ENCODE measurements at places on chromosomes 12 and 14. TPM values are rescaled to one million over a fixed set of nuclear protein-coding genes. Genes with fewer than 3 reads are reported as not detected.

FAM181A gene
- total RNA-seq, result not detected

TOMM20L gene
- total RNA-seq, result not detected

NXPH4 gene
- 5.0 TPM for total RNA-seq

FOS gene
- 181 TPM for total RNA-seq

KRT74 gene
- total RNA-seq, result 0.19 TPM

LRRK2 gene
- total RNA-seq, result 21.4 TPM

RND1 gene
- 0.57 TPM for total RNA-seq

KRT1 gene
- 2.3 TPM for total RNA-seq

GRCh38 chr12:108633534-108634248, at the start of gene SELPLG:
Gene SELPLG (minus strand): TSS chr12:108633894. CDS start chr12:108624307, 9,587 bp downstream.
- peak; percentile 67 for DNase-seq

DNA sequence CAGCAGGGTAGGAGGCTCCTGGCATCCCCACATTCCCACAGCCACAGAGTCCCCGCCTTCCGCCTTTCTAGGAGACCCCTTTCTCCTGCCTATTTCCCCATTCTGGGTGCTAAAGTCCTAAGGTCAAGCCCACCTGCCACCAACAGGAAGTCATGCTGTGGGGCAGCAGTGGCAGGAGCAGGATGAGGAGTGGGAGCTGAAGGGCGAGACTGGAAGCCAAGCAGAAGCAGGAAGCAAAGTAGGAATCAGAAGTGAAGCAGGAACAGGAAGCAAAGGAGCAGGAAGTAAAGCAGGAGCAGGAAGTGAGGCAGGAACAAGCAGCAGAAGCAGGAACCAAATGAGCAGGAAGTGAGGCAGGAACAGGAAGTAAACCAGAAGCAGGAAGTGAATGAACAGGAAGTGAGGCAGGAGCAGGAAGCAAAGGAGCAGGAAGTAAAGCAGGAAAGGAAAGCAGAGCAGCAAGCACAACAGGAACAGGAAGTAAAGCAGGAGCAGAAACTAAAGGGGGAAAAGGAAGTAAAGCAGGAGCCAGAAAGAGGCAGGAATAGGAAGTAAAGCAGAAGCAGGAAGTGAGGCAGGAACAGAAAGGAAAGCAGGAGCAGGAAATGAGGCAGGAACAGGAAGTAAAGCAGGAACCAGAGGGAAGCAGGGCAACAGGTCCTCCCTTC, 38.3 kb upstream of the RIMBP2 start:
- no peak for DNase-seq

- DNase-seq, result no peak
Measured at GRCh38 chr12:12564911-12565310, 2.2 kb upstream of the DUSP16 start.

GRCh38 chr14:69131176-69131575, 21.7 kb downstream of the DCAF5 start:
- DNase-seq, result no peak

- no peak for DNase-seq
Measured at GRCh38 chr14:71574976-71575375, 357.3 kb upstream of the RGS6 start.

GRCh38 chr14:54627540-54628363, 60.8 kb downstream of the SAMD4A start:
- DNase-seq, result no peak

DNA sequence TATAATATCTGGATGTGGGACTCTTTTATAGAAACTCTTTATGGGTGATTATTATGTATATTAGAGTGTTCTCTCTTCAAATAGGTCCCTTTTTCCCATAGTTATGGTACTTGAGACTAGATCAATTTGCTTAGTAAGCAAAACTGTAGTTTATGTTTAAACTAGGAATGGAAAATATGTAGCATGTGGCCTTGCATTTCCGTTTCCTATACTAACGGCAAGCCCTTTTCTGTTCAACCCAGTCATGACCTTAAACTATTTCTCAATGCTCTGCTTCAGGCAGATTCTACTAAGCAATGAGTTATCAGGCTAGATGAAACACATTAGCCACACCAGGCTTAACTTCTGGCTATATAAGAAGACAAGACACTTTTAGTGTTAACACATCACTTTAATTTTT, 84.6 kb downstream of the OTOGL start:
- DNase-seq, result no peak

- no peak for DNase-seq
Measured at GRCh38 chr12:109671502-109671901, 42.1 kb upstream of the FAM222A start.

GRCh38 chr12:89700191-89700810, 8.3 kb downstream of the ATP2B1 start:
- DNase-seq, result no peak

- no peak for DNase-seq
Measured at GRCh38 chr12:116542345-116542956, 16.7 kb upstream of the MAP1LC3B2 start.

GRCh38 chr12:112303004-112303403, 79.2 kb downstream of the HECTD4 start:
- DNase-seq, result no peak

DNA sequence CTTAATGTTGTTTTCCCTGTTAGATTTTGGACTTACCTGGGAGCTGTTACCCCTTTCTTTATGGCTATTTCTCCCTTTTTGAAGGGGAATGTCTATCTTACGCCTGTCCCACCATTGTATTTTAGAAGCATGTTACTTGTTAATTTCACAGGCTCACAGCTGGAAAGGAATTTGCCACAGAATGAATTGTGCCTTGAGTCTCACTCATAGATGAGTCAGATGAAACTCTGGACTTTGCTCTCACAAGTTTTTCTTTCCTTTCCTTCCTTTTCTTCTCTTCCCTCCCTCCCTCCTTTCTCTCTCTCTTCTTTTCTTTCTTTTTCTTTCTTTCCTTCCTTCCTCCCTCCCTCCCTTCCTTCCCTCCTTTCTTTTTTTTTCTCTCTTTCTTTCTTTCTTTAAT, 9.3 kb upstream of the ATF7IP start:
- no peak for DNase-seq

- DNase-seq, result no peak
Measured at GRCh38 chr14:100041271-100041670, 24.0 kb upstream of the EVL start.

All from esophagus squamous epithelium (tissue), 5 donors.